ENCODE measurements at places on chromosomes 16 and 17.

DNA sequence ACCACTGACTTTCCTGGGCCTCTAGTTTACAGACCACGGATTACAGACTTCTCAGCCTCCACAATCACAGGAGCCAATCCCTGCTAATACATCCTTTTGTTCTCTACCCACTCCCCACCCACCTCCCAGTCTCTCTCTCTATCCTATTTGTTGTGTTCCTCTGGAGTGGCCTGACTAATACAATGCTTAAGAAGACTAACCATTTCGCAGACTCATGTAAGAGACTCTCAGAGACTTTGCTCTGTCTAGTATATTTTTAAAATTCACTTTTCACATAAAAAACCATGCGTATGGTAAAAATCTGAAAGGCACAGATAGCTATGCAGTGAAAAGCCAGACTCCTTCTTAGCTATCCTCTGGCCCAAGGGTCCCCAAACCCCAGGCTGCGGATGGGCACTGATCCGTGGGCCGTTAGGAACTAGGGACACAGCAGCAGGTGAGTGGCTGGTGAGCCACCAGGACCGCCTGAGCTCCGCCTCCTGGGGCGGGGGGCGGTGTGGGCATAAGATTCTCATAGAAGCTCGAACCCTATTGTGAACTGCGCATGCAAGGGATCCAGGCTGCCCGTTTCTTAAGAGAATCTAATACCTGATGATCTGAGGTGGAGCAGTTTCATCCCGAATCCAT, 7.6 kb downstream of the PIK3R6 start:
- no peak for DNase-seq

GRCh38 chr17:79627184-79627765, 16.4 kb upstream of the RBFOX3 start:
- no peak for DNase-seq

GRCh38 chr16:11329071-11329491, 16.2 kb upstream of the RMI2 start:
- no peak for DNase-seq

DNA sequence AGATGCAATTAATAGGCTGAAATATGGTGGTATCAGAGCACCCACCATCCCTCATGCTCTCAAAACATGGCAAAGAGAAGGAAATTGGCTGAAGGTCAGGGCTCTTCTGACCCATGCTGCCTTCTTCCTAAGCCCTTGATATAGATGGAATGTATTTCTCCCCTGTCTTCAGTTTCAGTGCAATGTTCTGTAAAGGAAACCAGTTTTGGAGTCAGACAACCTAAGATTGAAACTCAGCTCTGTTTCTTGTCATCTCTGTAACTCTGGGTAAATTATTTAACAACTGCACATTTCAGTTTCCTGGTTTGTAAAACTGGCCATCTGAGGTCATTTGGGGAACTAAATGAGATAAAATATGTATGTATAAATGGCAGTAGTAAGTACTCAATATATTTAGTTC, 243.9 kb downstream of the CA10 start:
- DNase-seq: no peak

DNA sequence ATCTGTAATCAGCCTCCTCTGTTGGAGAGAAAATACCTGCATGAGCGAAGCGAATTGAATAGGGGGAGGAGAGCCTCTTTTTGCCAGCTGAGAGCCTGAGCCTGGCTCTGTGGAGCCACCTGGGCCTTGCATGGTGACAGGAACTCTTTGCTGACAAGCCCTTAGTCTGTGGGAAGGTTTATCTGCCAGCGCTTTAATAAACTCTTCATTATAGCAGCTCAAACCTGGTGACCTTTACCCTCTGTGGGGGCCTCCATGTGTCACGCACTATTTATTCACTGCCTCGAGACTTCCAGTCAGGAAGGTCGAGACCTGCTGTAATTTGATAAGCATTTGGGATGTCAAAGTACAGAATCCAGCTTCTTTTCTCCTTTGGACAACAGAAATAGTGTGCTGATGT, 282.6 kb downstream of the CBLN1 start:
- DNase-seq: no peak

DNA sequence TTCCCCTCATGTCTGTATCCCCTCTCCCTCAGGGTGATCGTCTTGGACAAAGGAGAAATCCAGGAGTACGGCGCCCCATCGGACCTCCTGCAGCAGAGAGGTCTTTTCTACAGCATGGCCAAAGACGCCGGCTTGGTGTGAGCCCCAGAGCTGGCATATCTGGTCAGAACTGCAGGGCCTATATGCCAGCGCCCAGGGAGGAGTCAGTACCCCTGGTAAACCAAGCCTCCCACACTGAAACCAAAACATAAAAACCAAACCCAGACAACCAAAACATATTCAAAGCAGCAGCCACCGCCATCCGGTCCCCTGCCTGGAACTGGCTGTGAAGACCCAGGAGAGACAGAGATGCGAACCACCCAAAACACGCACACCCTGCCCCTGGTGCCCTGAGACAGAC, 82.2 kb downstream of the ABCC6 start:
- no peak for DNase-seq

- no peak for DNase-seq
These were observed 109.3 kb upstream of the SOX9 start for GRCh38 chr17:72011561-72011960.

GRCh38 chr16:21208446-21209230, 2.7 kb downstream of the ZP2 start:
- DNase-seq: no peak

GRCh38 chr17:7191571-7192270, 12.6 kb upstream of the ASGR1 start:
- DNase-seq: no peak

- no peak for DNase-seq
These were observed 609.9 kb upstream of the SALL1 start for GRCh38 chr16:51761001-51761400.

DNA sequence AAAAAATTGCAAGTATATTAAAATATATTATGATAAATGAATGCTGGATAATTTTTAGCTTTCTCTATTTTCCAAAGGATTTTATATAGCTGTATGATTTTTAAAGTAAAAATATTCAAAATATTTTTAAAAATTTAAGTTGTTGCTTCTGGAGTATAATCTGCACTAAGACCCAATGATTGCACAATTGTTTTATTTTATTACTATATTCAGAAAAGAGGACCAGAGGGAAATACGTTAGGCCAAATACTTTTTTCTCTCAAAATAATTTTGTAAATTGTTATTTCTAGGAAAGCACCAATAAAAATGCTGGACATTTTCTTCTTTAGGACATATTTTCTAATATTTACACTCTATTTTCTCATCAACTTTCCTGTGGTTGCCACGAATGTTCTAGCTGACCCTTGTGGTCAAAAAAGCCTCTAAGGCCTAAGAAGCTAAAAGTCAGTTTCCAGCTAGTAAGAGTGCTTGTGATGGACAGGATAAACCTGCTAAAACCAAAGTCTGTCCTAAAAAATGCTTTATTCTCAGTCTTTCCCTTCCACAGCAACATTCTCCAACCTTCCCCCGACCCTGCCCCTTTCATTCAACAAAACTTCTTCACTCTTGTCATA, 31.2 kb downstream of the MMD start:
- DNase-seq: no peak

- no peak for DNase-seq
These were observed 208.3 kb upstream of the WSCD1 start for GRCh38 chr17:5861854-5862253.

- peak; percentile 50 for DNase-seq
These were observed 29.0 kb downstream of the KATNB1 start for GRCh38 chr16:57764341-57765159.

DNA sequence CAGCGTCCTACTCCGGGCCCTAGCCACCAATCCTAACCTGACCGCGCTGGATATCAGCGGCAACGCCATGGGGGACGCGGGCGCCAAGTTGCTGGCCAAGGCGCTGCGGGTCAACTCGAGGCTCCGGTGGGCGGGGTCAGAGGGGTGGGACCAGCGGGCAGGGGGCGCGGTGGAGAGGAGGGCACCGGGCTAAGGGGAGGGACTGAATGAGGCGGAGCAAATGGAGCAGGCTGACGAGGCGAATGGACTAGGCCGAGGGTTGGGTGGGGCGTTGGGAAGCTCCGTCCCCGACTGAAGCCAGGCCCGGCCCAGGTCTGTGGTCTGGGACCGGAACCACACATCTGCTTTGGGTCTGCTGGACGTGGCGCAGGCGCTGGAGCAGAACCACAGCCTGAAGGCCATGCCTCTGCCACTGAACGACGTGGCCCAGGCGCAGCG, 4.6 kb downstream of the CARMIL2 start:
- no peak for DNase-seq

DNA sequence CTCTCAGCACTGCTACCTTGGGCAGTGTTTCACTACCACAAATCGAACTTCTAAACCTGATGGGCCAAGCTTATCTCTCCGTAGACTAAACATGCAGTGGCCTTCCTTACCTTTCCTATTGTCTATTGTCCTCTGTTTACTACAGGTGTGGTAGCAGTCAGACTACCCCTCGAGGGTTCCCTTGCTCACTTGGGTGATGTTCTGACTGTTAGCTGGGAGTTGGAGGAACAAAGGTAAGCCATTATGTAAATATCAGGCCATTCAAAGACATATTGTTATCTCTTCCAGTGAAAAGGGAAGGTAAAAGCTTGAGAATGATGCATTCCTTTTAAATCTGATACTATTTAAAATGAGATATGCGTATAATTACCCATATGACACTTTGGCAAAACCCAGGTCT, 828.3 kb upstream of the EEF2KMT start:
- no peak for DNase-seq

DNA sequence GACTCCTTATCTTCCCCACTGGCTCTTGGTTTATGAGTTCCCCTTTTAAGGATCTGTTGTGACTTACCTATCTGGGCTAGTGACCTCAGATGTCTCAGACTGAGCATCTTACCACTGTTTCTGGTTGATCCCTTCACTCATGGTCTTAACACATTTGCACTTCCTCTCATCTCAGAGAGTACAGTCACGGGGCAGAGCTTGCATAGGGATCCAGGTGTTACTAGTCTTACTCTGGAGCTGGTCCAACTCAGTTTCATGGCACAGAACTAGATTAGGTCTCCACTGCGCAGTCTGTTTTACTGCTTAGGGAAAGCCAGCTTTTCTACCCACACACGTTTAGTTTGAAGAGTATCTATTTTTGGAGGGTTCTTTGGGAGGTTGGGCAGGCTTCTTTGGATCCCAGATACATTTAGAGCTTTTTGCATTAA, 10.2 kb downstream of the GABARAPL2 start:
- no peak for DNase-seq

GRCh38 chr17:1108765-1109605, 70.8 kb downstream of the ABR start:
- DNase-seq: no peak

DNA sequence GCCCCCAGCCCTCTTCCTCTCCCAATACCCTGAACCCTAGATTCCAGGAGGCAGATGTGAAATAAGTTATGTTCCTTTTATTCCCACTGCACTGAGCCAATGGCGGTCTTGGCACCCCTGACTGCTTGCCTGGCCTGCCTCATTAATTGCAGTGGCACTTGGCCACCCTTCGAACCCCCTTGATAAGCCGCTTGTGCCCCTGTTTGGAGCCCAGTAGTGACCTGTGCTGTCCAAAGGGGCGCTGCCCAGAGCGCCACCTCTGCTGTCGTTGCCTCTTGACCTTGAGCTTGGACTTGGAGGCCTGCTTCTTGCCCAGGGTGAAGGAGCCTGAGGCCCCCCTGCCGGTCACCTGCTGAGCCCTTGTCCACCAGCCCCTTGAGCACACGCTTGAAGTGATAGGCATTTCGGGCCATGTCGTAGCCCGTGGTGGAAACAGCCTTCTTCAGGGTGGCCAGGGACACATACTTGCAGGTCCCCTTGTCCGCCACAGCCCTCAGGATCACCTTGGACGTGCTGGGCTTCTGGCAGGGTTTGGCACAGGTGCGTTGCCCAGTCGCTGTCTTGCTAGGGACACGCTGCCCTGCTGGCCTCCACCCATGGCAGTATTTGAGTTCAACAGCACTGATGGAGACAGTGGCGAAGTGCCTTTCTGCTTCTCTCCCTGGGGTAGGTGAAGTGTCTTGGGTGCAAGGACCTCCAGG, 5.7 kb downstream of the SGCA start:
- DNase-seq: no peak

GRCh38 chr16:3157229-3158025, 22.6 kb downstream of the ZNF213 start:
- DNase-seq: peak; percentile 97

DNA sequence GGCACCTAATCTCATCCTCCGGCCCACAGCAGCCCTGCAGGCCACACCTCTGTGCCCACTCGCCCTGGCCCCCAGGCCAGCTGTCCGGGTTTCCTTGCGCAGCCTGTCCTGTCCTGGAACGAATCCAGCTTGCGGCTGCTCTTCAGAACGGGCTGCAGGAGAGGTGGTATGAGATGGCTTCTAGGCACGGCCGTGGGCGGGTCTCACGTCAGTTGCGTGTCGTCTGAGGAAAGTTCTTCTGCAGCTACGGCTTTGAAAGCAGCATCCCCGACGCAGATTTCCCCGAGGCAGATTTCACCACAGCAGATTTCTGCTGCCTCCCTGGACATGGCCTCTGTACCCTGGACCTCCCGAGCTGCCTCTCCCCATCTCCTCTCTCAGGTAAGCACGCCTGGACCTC, 18.2 kb downstream of the GALNS start:
- no peak for DNase-seq

DNA sequence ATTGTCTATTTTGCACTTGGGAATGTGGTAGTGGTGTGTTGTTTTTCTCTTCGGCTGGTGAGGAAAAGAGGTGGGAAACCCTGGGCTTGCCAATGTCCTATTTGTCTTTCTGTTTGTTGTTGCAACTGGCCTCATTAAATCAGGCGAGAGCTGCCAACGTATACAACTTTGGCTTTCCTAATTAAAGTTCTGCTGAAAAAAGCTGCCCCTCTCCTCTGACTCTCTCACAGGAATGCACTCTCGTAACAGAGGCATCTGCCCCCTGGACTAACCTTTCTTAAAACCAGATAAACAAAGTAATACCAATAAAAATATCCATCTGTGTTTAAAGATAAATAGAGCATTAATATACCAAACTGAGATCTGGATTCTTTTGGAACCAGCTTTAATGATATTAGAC, 7.8 kb downstream of the CDRT15 start:
- DNase-seq: no peak

Measured in non-pigmented ciliary epithelial cell (primary cell).